ENCODE measurements at places on chromosomes 1 and 21.
A peak's percentile ranks its signal among the peaks of the same experiment; 100 is the strongest.

DNA sequence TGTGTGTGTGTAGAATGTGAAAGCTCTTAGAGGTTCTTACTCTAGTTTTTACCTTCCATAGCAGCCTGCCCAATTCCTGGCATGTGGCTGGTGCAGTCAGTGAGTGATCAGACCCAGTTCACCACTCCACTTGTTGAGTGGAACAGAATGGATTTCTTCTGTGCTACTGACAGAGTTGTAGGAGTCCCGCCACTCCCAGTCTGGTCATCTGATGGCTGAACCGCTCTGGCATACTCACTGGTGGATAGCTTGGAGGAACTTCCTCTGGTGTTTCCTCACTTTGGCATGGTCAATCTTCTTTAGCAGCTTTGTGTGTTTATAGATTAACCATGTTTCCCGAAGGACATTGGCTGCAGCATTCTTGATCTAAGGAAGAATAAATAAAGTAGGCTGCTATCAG, 106.7 kb upstream of the ADAR start:
- DNase-seq: no peak

GRCh38 chr21:36994501-36995158, 11.9 kb upstream of the RIPPLY3 start:
- no peak for DNase-seq

GRCh38 chr1:24535778-24536177, 20.1 kb upstream of the NCMAP start:
- no peak for DNase-seq

- DNase-seq: no peak
These were observed 7.0 kb downstream of the SAMD11 start for GRCh38 chr1:930633-931138.

- DNase-seq: no peak
These were observed 18.0 kb downstream of the CD247 start for GRCh38 chr1:167500283-167500860.

- peak; percentile 50 for DNase-seq
These were observed 217.7 kb downstream of the URB2 start for GRCh38 chr1:229843627-229844238.

- DNase-seq: peak; percentile 20
These were observed 11.7 kb upstream of the ENO1 start for GRCh38 chr1:8889925-8890785.

GRCh38 chr1:91603409-91603808, 102.8 kb downstream of the CDC7 start:
- DNase-seq: no peak

DNA sequence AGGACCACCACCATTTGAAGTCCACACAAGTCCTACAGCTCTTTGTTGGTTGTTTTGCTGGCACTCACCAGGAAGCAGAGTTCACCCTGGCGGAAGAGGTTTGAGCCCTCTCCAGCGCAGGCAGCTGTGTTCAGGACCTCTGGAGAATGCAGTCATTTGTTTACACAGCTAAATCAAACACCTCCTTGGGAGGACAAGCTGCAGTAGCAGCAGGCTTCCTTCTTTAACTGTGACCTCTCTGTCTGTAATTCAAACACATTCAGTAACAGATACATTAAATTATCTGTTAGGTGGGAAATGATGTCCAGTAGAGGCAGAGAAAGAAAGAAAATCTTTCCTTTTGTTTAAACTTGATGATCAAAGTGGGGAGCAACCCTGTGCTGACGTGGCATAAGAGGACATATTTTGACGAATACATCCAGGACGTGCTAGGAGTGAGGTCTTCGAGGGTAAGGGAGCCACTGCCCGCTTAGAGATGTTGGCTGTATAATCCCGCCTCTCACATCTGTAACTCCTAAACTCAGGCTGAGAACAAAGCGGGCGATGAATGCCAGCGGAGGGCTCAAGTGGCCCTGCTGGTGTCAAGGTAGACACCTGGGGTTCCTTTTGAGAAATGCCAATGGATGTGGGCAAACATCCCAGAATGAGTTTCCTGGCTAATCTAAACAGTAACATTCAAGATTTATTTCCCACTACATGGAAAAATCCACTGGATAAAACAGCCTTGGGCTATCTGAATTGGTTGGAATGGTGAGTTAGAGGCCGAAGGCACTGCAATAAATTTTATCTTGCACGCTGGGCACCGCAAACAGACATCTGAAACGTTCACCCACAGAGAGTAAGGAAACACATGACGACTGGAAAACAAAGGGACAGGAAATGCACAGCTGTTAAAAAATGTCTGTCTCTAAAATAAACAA, 51.7 kb downstream of the ABCA4 start:
- peak; percentile 83 for DNase-seq

DNA sequence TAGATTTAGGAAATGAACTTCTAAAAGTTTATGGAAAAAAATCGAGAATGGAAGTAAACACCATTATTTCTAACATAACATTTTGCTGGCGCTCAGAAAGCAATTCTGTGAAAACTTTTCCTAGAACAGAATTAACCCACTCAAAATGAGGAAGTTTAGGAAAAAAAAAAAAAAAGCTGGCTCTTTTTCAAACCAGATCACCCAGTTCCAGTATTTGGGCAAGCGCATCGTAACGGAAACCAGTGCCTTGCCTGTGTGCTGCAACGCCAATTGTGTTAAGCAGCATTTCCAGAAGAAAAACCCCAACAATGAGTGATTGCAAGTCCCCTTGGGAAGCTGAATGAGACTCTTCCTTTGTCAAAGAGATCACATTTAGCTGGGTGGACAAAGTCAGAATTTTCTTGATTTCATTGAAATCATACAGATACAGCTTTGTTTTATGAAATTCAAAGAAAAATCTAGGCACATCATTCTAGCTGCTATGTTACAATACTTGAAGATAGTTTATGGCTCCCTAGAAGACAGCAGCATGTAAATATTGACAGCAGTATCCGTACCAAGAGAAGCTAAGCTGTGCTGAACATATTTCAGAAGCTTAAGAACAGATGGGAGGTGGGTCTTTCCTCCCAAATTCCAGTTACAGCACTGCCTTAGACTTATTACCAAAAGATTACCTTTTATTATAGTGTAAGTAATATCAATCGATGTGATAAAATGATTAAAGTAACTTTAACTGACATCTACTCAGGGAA, 113.4 kb downstream of the ERG start:
- no peak for DNase-seq

- DNase-seq: no peak
These were observed 52.0 kb upstream of the KCNA3 start for GRCh38 chr1:110726755-110727154.

DNA sequence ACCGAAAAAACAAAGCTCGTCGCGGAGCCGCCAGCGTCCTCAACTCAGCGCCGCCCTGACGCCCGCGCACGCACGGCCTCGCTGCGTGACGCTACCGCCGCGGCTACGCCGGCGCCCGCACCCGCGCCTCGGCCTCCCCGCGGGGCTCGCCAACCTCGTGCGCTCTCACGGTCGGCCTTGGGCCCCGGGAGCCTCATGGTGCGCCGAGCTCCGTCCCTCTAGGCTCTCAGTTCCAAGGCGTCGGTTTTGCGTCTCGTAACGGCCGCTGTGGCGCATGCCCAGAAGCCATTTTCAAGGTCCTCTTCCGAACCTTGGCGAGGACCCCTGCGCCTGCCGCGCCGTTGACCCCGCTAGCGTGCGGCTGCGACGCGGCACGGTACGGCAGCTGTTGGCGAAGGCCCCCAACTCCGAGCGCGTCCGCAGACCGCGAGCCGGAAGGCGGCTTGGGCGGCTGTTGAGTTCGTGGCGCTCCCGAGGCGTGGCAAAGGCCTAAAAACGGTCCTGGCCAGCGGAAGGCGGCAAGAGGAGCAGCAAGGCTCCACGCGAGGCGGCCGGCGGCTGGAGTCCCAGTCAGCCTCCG, at the start of gene HENMT1:
Gene HENMT1, minus strand, starts transcription at position 64 of the 580 bp plus-strand sequence. CDS start 1,209 bp downstream, outside the sequence.
- no peak for DNase-seq

DNA sequence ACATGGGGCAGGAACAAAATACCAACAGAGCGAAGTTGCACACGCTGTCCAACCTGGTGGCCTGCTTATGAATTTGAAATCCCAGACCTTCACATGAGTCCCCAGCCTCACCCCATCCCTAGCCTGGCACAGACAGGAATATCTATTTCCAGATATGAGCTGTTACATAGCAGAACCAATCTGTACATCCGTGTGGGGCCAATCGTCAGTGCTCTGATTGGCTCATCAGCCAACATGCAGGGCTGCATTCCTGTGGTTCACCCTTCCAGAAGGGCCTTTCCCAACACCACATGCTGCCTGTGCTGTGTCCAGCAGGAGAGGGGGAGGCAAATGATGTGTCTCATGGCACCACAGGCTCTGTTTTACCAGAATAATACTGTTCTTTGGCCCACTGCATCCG, 31.3 kb downstream of the CCN1 start:
- no peak for DNase-seq

GRCh38 chr21:14850394-14850793, 214.4 kb downstream of the NRIP1 start:
- no peak for DNase-seq

- DNase-seq: peak; percentile 72
These were observed at the start of gene AGT for GRCh38 chr1:230713915-230714764. Gene AGT (minus strand): TSS chr1:230714122. CDS start chr1:230710823, 3,299 bp downstream.

DNA sequence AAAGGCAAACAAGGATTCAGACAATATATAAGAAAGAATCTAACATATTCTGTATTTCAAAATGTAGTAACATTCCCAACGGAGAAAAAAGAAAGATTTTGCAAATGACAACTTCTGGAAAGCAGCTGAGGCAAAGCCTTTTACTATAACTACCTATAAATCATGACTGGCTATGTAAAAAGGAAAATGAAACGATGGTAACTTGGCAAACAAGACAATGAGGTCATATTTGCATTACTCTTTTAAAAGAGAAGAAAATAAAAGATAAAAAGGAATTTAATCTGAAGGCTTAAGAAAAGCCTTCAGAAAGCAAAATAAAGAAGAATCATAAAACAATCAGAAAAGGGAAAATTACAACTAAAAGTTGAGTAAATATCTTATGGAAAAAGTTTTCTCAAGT, 25.1 kb upstream of the ASPM start:
- DNase-seq: peak; percentile 10

GRCh38 chr21:46061063-46061462, 36.8 kb upstream of the COL6A2 start:
- DNase-seq: no peak

GRCh38 chr1:203289281-203289981, 15.9 kb upstream of the BTG2 start:
- DNase-seq: peak; percentile 19

DNA sequence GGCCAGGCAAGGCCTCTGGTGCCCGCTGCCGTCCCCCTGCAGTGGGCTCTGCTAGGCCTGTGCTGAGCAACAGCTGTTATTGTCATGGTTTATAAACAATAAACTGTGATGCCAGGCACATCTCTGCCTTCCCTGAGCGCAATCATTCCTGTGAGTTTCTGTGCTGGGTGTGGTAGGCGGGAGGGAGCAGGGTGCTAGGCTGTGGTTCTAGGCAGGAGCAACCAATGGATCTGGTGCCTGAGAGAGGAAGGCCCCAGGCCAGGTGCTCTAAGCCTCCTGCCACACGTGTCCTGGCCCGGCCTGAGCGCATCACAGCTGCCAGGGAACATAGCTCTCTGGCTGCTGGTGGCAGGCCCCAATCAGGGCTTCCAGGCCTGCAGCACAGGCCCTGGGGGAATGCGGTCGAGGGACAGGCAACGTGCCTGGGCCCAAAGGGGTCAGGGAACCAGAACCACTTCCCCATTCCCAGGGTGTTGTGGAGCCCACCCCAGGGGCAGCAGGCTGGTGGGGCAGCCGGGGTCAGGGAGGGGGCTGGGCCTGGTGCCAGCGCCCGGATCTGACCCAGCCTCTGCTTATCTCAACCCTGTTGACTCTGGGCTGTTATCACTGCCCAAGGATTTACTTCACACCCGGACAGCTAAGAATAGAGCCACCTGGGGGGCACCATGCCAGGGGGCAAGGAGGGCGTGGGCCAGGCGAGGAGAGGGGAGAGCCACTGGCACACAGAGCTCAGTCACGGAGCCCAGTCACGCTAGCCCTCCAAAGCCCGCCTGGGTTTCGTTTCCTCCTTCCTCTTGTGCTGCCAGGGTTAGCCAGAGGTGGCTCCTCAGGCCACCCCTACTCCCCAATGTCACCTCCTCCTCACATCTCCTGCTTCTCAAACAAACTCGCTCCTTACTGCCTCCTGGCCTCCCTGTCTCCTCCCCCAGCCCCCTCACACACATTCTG, 11.5 kb downstream of the TRIM46 start:
- no peak for DNase-seq

DNA sequence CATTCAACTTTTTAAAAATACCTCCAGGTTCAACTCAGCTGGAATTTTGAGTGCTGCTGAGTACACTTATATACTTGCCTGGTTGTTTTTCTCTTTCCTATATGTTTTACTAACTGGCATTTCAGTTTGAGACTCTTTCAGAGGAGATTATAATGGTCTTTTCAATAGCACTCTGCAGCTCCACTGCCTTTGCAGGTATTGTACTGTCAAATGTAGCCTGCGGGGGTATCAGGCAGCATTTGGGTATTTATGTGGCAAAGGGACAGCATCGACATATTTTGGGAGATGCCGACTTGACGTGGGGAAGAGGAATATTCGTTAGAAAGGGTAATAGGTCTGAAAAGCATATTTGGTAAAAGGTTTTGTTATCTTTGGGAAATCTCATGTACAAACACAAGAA, 11.1 kb upstream of the TGFBR3 start:
- DNase-seq: no peak

DNA sequence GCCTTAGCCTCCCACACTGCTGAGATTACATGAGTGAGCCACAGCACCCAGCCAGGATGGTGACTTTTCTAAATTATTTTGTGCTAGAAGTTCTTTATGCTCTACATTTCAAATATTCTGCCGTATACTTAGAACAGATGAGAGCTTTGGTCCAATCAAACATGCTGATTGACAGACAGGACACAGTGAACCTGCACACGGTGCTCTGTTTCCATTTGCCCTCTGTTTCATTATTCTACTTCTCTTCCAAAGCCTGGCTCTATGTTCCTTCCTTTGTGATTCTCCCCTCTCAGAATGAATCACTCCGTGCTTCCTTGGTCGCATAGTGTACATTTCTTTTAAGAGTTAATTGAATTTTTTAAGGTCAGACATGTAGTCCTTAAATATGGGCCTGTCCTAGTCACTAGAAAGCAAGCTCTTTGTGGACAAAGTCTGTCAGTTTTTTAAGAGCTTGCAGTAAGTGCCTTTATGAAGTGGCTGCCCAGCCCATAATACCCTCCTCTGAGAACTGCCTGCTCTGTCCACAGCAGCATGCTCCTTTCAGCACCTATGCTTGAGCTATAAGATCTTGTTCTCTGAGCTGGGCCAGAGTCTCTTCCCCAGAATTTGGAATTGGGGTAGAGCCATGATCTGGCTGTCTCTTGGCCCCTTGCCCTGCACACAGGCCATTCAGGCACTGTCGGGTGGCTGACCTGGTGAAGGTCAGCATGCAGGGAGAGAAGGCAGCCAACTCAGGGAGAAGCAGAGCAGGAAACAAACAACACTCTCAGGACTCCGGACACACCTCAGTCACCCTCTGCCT, 66.8 kb upstream of the SLC44A3 start:
- no peak for DNase-seq

DNA sequence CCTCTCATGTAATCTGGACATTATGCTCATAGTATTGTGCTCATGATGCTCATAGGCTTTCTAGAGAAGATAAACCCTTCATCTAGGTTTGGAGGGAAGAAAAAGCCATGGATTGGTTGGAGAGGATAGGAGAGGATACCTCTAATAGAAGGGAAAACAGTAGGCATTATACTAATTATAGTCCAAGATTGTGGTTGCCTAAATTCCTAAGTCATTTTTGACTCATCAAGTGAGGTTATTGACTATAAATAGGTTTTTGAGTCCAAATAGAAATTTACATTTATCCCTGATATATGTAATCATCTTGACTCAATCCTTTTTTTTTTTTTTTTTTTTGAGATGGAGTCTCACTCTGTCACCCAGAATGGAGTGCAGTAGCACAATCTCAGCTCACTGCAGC, 5.0 kb downstream of the SYT11 start:
- no peak for DNase-seq
